ENCODE measurements at places on chromosomes 5 and 9.

DNA sequence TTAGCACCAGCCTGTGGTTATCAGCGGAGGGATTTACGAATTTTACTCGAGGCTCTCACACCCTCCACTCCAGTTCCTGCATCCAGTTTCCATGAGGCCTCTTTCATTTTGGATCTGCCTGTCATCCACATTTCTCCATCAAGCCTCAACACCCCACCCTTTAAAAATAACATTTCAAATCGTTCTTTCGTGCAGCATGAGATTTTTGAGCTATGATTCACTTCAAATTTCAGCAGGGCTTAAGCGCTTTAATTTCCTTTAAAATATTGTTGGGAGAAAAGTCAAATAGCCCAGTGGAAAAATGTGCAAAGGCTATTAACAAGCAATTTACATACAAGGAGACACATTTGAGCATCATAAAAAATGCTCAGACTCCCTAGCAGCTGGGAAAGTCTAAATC, 103.2 kb downstream of the MSX2 start:
- no peak for DNase-seq

GRCh38 chr5:80343067-80343466, 23.3 kb downstream of the SPZ1 start:
- DNase-seq, result no peak

- peak; percentile 63 for DNase-seq
Observed at GRCh38 chr9:95157481-95158151, 159.9 kb downstream of the FANCC start.

GRCh38 chr5:31366941-31367340, 165.0 kb downstream of the DROSHA start:
- peak; percentile 66 for DNase-seq

- DNase-seq, result no peak
Observed at GRCh38 chr5:170495825-170496661, 7.8 kb upstream of the KCNIP1 start.

DNA sequence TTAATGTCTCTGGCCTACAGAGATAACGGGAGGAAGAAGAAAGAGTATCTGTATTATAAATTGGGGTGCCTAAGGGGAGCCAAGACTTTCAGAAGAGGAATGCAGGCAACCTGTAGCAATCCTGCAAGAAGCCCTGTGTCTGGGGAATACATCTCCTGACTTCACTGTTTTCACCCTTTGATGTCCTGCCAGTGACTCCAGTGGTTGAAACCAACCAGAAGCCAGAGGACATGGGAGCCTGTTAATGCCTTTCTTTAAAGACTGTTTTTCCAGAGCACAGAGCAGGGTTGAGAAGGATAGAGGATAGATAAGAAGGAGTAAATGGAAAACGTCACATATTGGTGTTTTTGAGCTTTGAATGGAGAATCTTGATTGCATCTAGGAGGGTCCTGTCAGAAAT, 151.2 kb downstream of the HACD4 start:
- DNase-seq, result no peak

- no peak for DNase-seq
Observed at GRCh38 chr9:95024097-95024671, 293.3 kb downstream of the FANCC start.

GRCh38 chr9:13717322-13718054, 438.0 kb upstream of the MPDZ start:
- DNase-seq, result peak; percentile 63

GRCh38 chr5:105878402-105878801, 1792.3 kb downstream of the EFNA5 start:
- no peak for DNase-seq

DNA sequence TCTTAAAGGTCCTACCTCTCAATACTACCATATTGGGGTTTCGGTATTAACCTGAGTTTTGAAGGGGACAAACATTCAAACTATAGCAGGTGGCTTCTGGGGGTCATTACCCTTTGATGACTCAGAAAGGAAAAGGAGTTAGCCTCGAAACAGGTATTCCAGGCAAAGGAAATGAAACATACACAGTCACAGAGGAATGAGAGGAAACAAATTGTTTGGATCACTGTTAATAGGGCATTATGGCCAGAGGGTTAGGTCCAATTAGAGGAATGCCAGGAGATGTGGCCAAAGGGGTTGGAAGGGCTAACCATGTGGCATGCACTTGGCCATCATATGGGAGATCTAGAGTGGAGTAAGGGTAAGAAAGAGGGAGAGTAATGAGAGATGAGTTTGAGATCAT, 23.9 kb upstream of the NIM1K start:
- DNase-seq, result no peak

DNA sequence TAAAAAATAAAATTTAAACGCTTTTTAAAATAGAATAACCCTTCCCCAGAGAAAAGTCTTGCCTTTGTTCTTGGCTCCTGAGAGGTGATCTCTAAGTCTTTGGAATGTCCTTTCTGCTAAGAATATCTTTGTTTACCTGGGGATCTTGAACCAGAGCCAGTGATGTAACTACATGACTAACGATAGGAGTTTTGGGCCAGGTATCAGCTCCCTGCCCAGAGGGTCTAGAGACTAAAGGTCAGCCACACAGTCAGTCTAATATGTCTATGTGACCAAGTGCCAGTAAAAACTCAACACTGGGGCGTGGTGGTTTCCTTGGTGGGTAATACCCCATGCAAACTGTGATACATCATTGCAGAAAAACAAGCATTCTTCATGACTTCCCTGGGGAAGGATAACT, 1351.9 kb upstream of the C9orf72 start:
- DNase-seq, result no peak

DNA sequence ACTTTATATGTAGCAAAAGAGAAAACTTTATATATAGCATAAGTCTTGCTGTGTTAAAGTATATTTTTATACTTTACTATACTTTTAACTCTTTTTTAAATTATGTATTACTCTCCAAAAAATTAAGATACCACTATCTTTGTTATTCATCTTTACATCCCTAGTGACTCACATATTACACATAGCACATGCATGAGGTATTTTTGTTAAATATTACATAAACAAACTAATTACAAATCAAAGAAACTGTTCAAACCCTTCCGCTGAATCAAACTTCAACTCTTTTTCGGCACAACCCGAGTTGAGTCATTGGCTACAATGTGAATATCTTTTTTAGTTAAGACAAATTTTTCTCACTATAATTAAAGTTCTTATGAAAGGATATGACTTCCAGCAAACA, 32.1 kb downstream of the NADK2 start:
- no peak for DNase-seq

GRCh38 chr5:3212869-3213268, 382.8 kb upstream of the IRX1 start:
- no peak for DNase-seq

GRCh38 chr5:169702693-169703481, 65.8 kb downstream of the DOCK2 start:
- DNase-seq, result peak; percentile 70

GRCh38 chr5:102998224-102998623, 121.7 kb downstream of the GIN1 start:
- no peak for DNase-seq

DNA sequence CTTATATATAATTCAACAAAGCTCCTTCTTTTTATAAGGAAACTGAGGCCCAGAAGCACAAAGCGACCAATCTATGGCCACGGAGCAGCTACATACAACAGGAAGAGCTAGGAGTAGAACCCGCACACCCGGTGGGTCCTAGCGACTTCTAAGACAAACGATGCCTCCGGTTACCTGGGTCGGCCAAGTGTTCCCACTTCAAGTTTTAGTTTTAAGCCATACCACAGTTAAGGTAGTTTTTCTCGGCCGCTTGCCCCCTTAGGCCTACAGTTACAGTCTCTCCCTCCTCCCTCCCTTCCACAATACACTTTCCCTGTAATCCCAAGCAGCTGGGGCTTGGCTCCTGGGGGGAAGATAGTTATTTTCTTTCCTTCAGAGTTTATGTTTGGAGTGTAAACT, 533 bp downstream of the SREK1IP1 start:
- no peak for DNase-seq

DNA sequence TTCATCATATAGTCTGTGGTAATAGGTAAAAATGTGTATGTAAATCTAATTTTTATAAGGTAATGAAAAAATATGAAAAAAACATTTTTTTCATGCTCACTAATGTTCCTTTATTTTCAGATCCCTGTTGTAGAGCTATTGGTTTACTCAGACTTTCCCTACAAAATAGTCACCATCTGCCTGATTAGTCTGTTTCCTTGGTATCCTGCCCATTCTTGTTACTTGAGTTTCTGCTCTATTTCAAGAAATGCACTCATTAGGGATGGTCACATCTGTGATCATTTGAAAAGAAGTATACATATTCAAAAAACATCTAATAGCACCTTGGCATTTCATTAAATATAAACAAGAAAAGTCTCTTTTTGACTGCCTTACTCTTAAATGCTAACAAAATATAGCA, 21.6 kb upstream of the RASA1 start:
- no peak for DNase-seq

DNA sequence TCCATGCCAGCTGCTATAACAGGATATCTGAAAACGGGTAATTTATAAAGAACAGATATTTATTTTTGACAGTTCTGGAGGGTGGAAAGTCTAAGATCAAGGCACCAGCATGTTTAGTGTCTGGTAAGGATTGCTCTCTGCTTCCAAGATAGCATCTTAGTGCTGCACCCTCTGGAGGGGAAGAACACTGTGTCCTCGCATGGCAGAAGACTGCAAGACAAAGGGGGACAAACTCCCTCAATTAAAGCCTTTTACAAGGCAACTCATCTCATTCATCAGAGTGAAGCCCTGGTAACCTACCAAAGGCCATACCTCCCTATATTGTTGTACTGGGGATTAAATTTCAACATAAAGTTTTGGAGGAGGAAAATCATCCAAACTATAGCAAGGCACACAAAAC, 298.9 kb upstream of the EDIL3 start:
- no peak for DNase-seq

- DNase-seq, result no peak
Observed at GRCh38 chr5:68264024-68264956, 48.7 kb downstream of the PIK3R1 start.

GRCh38 chr9:91420501-91421127, 3.0 kb downstream of the NFIL3 start:
- DNase-seq, result no peak

DNA sequence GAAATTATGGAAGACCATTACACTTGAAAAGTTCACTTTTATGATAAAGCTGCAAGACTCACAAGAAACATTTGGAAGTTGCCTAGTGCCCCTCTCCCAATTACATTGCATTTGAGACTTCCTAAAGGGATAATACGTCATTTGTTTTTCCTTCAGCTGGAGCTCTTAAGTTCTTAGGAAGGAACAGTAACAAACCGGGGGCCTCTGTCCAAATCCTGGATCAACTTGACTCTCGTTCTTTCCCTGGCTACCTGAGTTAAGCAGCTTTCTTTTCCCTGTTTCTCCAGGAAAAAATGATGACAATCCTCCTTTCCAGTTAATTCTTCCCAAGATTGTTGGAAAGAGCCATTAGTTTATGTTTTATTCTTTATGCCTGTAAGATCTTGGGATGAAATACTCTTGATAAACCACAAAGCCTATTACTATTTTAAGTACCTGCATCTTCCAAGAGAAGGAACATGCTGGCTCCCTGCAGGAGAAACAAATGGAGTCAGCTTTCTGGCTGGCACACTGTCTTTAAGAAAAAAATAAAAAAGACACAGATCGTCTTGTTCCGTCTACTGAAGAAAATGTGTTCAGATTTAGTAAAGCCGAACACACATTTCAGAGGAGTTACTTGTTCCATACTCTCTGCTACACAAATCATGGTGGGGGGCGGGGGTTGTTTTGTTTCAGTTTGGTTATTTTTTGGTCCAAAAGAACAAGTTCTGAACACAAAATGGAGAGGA, 297.9 kb downstream of the EFNA5 start:
- DNase-seq, result no peak

- DNase-seq, result no peak
Observed at GRCh38 chr9:110911659-110912418, 126.4 kb downstream of the LPAR1 start.

DNA sequence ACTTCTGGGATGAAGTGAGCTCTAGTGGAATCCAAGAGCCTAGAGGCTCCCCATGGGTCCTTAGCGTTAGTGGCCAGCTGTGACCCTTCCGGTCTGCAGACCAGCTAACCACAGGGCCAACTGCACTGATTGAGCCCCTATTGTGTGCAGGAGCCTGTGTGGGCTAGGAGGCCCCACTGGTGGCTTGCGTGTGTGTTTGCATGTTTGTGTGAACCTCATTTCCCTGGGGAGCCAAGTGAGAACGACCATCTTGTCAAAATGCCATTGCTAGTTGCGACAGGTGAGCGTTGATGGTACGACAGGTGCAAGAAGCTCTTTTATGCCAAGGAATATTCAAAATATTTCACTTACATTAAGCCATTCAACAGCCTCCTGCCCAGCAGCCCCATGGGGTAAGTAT, 44.1 kb upstream of the ANKRD33B start:
- DNase-seq, result no peak

GRCh38 chr5:40499007-40499406, 180.7 kb upstream of the PTGER4 start:
- no peak for DNase-seq

- no peak for DNase-seq
Observed at GRCh38 chr5:139392678-139393496, 2.0 kb downstream of the PROB1 start.

Data from spinal cord (tissue), 10 donors.